PC-9 (cell line): ENCODE measurements at places on chromosomes 5 and 9.

GRCh38 chr5:180860273-180860886 is 696 bp downstream of the ZFP62 start:
- DNase-seq = no peak

- DNase-seq = no peak
Observed at GRCh38 chr9:92563116-92564100, 27.6 kb upstream of the ECM2 start.

DNA sequence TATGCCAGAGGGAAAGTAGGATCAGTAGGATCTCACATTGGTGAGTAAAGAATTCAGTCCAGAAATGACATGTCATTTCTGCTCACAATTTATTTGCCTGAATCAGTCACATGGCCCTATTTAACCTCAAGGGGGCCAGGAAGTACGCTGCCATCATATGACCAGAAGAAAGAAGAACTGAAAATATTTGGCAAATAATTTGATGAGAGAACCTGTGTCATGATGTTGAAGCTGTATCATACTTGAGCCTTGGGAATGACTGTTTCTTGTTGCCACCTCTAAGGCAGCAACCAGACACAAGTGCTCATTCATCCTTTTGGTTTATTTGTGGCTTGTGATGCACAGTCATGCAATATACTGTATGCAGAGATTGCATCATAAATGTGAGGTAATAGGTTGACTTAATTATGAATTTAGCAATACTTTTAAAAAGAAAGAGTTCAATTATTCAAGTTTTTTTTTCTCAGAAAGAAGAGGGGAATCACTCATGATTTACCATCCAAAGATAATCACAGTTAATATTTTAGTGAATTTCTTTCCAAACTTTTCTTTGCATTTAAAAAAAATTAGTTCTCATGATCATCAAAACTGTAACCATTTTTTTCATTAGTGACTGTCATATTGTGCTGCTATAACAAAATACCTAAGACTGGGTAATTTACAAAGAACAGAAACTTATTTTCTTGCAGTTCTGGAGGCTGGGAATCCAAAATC is 8.2 kb upstream of the ZFYVE16 start:
- peak; percentile 57 for DNase-seq

DNA sequence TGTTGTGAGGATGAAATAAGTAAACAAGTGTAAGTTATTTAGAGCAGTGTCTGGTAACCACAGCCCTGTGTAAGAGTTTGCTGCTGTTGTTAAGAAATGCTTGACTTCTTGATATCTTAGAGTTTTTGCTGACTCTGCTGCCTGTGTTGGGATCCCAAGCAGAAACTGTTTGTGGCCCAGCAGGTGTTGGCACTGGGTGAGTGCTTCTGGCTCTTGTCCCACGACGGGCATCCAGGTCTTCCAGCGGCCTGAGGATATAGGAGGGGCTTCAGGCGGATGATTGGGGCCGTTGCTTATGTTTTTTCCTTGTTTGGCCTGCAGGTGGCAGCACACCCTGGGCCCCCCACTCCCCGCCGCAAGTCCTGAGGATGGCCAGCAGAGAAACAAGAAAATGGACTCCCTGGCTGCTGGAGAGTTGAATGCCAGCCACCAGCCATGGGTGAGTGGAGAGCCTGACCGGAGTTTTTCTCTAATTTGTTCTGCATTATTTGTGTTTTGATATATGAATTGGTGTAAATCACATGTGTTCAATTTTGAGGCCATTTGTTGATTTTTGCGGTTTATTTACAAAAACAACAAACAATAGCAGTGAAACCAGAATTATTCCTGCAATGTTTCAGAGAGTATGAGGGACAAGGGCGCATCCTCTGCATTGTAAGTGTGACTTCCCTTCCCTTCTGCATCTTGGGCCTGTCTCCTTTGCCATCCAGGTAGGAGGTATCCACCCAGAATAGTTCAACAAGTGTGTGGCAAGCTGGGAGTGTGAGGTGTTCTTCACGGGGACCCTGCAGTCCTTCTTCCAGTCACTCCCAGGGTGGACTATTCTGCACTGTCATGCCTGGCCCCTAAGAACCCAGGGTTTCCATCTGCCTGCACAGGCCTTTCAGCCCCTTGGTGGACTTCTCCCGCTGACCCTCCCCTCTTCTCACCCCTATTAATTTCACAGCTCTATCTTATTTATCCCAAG is 50.3 kb downstream of the SLC22A5 start:
- peak; percentile 82 for DNase-seq

DNA sequence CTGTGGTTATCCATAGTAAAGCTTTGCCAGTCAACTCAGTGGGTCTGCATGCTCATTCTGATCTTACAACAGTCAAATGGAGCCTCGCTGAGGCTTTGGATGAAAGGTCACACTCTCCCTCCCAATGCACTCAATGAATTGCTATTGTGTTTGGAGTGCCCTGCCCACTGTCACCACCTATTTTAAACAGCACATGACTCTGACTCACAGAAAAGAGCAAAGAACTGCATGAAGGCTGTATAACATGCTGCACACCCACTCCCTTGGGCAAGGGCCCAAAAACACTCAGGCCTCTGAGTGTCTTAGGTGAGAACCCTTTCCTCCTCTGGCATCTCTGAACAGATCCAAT is 118.7 kb upstream of the CCDC112 start:
- peak; percentile 56 for DNase-seq

- DNase-seq = no peak
Observed at GRCh38 chr5:170497311-170498038, 6.3 kb upstream of the KCNIP1 start.

DNA sequence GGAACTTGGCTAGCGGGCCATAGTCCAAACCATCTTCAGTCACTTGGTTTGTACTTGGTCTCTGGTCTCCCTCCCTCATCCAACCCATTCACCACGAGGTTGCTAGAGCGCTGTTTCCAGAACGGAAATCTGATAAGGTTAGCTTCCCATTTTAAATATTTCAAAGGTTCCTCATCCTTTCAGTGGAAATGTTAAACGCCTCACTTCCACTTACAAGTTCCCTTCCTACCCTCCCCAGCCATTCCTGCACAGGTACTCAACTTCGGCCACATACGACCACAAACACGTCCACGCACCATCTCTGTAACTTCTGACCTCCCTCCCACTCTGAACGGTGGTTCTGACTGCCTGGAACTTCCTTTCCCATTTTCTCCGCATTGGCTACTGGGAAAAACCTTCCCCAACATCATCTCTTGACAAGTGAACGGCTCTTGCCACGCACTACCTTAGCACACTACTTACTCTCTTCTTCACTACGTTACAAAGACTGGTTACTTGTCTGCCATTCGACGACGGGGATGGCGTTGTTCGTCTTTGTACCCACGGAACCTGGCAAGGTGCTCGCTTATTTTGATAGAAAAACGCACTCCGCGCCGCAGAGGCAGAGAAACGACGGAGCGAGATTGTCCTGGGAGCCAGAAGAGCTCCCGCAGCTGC is 629 bp downstream of the CCNH start:
- DNase-seq = peak; percentile 6

GRCh38 chr9:77017505-77017894 is 2.0 kb upstream of the FOXB2 start:
- no peak for DNase-seq

GRCh38 chr5:50711280-50711679 is 44.8 kb downstream of the PARP8 start:
- DNase-seq = no peak

DNA sequence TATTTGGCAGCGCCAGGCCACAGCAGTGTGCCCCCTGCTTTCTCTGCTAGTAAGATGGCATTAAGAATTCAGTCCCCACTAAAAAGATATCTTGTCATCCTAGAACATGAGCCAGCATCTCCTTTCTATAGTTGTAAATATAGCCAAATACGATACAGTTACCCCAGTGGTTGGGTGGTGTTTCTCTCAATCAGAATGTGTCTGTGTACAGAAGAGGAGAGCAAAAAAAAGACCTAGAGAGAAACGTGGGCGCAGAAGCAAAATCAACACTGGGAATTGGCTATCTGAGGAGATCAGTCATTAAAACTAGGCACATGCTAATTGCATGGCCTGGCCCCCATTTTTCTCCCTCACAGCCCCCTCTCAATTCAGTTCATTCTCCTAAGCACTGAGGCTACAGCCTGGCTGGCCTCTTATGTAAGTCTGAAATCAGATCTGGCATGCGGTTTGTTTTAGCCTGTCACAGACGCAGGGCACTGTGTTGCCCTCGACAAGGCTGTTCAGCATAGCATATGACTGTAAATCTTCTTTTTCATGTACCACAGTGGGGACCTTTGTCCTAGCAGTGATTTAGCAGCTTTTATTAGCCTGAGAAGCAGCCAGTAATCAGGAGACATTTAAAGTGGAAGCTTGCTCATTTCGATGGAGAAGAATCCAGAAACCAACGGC is 57.8 kb downstream of the RORB start:
- no peak for DNase-seq

GRCh38 chr9:92160786-92161185 is 45.6 kb upstream of the SPTLC1 start:
- no peak for DNase-seq

GRCh38 chr5:41223962-41224361 is 10.6 kb upstream of the C6 start:
- no peak for DNase-seq

- no peak for DNase-seq
Observed at GRCh38 chr9:7973123-7973522, 173.5 kb upstream of the DMAC1 start.

GRCh38 chr9:85640425-85640824 is 101.3 kb downstream of the AGTPBP1 start:
- no peak for DNase-seq

DNA sequence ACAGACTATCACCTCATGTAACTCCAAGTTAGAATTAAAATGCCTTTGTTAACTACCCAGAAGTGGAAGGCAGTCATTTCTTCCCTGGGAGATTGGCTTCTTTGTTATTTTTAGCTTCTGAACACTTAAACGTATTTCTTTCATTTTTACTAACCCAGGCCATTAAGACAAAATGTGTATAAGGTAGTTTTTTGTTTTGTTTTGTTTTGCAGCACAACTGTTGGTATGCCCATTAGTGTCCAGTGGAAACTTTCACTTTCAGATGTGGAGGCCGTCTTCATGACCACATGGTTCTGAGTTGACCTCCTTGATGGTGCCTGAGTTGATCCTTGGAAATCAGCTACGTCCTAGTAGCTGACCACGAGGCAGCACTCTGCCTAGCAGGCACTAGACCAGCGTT is 264.6 kb upstream of the ZNF608 start:
- DNase-seq = no peak

DNA sequence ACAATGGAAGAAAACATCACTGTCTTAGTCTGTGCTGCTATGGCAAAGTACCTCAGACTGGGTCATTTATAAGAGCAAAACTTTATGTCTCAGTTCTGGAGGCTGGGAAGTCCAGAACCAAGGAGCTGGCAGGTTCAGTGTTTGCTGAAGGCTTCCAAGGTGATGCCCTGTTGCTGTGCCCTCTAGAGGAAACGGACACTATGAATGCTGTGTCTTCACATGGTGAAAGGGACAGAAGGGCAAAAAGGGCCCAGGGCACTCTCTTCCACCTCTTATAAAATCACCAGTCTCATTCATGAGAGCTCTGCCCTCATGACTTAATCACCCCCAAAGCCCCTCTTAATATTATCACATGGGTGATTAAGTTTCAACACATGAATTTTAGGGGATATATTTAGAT is 143.5 kb downstream of the FANCC start:
- DNase-seq = no peak

DNA sequence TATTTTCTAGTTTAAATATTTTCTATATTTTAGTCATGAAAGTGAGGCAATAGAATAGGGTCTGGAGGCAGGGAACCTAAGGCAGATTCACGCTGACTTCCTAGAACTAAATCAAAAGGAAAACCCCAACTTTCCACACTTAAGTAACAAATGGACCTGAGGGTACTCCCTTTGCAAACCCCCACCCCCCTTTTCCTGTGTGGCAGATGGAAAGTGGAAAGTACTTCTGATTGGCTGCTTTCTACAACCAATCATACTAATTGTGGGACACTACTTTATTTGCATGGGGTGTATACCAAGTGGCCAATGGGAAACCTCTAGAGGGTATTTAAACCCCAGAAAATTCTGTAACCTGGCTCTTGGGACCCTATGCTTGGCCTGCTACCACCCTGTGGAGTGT is 4.8 kb upstream of the CENPH start:
- no peak for DNase-seq

- DNase-seq = no peak
Observed at GRCh38 chr9:28270156-28270555, 696.9 kb upstream of the C9orf72 start.

GRCh38 chr5:5295351-5295750 is 127.1 kb upstream of the ICE1 start:
- DNase-seq = no peak

DNA sequence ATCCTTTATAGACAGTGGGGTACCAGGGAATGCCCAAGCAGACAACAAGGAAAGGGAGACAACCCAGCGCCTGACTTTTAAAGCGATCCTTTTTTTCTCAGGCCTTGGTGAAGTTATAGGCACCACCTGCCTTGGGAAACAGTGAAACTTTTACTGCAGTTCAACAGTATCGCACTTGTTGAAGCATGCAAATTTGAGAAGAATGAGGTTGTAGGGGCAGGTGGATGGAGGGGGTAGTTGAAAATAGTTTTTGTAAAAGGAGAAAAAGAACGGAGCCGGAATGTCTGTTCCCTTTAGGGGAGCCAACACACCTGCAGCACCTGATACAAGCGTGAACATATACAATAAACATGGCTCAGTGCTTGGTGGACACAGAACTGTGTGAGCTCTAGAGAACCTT is 190.2 kb upstream of the NR3C1 start:
- no peak for DNase-seq

DNA sequence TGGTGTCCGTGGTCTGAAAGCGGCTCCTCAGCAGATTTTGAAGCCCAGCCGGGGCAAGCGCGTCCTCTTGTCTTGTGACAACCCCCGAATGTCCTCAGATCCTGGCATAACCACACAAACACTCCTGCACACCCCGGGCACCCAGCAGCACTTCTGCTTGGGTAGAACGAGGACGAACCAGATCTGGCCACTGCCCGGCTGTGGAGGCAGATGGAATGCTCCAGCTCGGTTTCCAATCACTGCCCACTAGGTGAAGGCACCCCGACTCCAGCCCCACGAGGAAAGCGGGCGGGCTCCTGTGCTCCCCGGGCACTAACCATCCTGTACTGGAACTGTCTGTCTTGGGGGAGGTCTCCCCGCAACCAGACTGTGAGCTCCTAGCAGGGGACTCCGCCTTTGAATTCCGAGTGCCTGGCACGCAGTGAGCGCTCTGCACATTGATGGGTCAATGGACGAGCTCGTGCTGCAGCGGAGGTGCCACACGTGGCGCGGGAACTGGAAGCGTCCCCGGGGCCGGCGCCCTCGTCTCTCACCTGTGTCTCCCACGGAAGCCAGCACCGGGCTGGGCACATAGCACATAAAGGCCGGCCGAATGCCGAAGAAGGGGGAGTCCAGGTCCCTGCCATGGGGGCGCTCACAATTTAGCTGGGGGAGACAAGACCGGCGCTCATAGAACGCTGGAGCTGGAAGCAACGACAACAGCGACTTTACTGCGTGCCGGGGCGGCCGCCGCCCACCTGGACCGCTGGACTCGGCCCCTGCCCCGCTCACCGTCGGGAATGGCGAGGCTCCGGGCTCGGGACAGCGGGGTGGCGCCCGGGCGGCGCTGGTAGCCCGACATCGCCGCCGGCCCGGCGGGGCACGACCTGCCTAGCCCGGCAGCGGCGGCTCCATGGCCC is 608 bp downstream of the ENTR1 start:
- peak; percentile 46 for DNase-seq

- no peak for DNase-seq
Observed at GRCh38 chr5:176362233-176362490, 598 bp upstream of the KIAA1191 start.
